ENCODE measurements at places on chromosomes 7 and 10.
A peak's percentile ranks its signal among the peaks of the same experiment; 100 is the strongest.

- peak; percentile 22 for DNase-seq
These were observed 930 bp downstream of the GIMAP6 start for GRCh38 chr7:150631084-150631826.

- DNase-seq, result no peak
These were observed 30.6 kb downstream of the SEC61G start for GRCh38 chr7:54728411-54728810.

DNA sequence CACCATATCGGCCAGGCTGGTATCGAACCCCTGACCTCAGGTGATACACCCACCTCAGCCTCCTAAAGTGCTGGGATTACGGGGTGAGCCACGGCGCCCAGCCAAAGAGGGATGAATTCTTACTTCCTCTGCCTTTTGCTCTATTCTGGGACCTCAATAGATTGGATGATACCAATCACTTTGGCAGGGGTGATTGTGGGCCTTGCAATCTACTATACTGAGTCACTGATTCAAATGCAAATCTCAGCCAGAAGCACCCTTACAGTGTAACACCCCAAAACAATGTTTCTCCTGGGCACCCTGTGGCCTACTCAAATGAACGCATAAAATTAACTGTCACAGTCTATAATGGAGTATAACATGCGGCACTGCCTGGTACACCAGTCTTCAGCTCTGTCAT, 596.7 kb upstream of the LRRTM3 start:
- DNase-seq, result no peak

GRCh38 chr7:105776986-105777910, 99.2 kb downstream of the ATXN7L1 start:
- DNase-seq, result no peak

- DNase-seq, result no peak
These were observed 30.2 kb upstream of the NRCAM start for GRCh38 chr7:108486291-108486966.

DNA sequence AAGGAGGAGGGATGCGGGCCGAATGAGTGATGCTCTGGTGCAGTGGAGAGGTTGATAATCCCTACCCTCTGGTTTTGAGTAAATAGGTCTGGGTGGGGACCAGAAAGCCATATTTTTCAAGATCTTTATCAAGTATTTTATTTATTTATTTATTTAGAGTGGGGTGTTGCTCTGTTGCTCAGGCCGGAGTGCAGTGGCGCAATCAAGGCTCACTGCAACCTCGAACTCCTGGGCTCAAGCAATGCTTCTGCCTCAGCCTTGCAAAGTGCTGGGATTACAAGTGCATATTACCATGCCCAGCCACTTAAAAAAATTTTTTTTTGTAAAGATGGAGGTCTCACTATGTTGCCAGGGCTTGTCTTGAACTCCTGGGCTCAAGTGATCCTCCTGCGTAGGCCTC, 21.6 kb downstream of the SVIL start:
- DNase-seq, result no peak

GRCh38 chr7:84490661-84491060, 296.1 kb upstream of the SEMA3A start:
- no peak for DNase-seq

DNA sequence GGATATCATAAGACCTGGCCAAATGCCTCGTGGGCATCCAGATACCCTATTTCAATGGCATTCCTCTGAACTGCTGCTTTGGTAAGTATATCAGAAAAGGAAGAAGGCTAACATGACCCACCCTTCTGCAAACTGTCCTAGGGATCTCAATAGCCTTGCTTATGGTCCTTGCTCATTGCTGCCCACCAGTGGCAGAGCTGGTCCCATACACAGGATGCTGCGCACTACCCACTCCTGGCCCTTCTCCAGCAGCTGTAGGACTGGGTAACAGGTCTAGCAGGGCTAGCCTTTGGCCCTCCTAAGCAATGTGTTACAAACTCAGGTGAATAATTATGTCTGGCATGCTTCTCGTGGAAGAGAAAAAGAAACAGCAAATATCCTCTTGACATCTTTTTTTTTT, 72.5 kb downstream of the C10orf90 start:
- no peak for DNase-seq

DNA sequence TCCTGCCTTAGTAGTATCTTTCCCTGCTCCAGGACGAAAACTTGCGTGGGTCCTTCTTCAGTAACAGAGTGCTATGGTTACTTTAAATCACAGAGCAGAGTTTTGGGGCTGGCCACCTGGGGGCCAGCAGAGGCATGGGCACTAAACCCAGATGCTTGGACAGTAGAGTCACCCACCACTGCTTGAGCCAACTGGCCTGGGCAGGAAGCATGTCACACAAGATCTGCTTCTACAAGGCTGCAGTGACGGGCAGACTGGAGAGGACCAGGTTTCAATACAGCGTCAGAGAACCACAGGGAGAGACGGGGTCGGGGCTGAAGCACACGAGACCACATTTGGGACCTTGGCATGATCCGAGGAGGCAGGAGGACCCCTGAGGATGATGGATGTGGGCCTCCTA, 14.3 kb upstream of the DMBT1 start:
- no peak for DNase-seq

- DNase-seq, result no peak
These were observed 300.5 kb downstream of the C7orf25 start for GRCh38 chr7:42611289-42611928.

DNA sequence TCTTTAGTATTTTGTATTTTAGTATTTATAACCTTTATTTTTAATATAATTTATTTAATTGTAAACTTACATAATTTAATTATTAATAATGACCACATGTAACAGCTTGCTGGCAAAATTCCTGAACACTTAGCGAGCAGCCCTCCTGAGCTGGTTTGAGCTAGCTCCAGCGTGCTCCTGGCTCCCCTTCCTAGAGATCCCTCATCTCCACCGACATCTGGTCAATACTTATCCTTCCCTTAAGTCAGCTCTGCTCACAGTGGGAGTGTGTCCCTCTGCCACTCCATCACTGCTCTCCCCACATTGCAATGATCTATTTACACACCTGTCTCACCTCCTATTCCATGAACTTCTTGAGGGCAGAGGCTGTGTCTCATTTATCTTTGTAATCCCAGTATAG, 20.6 kb upstream of the TBXAS1 start:
- no peak for DNase-seq

GRCh38 chr7:25624833-25625232, 396.5 kb upstream of the NPVF start:
- DNase-seq, result no peak

DNA sequence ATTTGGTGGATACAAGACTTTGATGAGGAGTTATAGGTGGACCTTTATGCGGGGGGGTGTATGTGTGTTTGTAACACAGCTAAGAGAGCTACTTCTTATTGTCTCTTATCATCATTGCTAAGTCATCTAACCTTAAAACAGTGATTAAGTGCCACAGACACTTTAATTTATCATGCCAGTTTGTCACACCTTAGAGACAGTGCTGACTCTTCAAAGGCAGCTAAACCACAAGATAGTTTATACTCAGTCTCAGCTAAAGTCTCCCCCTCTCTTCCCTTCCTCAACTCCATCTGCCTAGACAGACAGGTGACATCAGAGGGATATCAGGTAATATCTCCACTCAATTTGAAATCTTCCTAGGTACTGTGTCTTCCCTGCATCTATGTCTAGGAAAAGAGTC, 42.2 kb downstream of the MYPN start:
- DNase-seq, result no peak

DNA sequence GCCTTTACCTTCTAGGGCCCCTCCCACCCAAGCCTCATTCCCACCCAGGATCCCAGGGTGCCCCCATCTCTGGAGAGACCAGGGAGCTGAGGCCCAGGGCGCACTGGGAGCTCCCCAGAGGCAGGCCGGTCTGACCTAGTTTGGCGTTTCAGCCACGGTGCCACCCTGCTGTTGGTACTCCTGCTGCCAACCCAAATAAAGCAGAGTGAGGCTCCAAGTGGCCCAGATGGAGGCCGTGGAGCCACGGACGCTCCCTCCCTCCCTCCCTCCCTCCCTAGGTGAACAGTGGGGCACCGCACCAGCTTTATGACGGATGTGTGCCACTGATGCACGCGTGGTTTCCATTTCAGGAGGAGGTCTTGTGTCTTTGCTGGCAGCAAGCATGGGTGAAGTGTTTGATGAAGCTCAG, 1.8 kb downstream of the INPP5A start:
- no peak for DNase-seq

DNA sequence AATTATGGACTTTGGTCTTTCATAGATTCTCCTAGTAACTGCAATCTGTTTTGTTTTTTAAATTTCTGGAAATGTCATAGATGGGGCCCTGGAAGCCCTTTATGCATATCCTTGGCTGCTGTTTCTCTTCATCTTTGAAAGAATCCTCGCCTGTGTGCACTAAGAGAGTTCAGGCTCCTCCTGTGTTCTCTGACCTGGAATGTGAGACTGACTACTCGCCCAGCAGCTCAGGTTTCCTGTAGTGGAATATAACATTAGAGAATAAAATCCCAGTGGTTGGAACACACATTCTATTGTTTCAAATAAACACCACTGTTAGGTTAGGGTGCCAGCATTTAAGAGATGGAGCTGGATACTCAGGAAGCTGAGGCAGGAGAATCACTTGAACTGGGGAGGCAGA, 56.3 kb downstream of the WDFY4 start:
- DNase-seq, result no peak

All from stimulated activated CD4-positive, alpha-beta T cell treated with anti-CD3 and anti-CD28 coated beads, Interleukin-1b, Interleukin-23, amount 100 ng/mL, for 4 hours (primary cell).